ENCODE measurements at places on chromosomes 2 and 18. TPM values are rescaled to one million over a fixed set of nuclear protein-coding genes. Genes with fewer than 3 reads are reported as not detected.

GRCh38 chr2:74554820-74555531 lies 456 bp downstream of the DOK1 start:
- DNase-seq, result no peak

DNA sequence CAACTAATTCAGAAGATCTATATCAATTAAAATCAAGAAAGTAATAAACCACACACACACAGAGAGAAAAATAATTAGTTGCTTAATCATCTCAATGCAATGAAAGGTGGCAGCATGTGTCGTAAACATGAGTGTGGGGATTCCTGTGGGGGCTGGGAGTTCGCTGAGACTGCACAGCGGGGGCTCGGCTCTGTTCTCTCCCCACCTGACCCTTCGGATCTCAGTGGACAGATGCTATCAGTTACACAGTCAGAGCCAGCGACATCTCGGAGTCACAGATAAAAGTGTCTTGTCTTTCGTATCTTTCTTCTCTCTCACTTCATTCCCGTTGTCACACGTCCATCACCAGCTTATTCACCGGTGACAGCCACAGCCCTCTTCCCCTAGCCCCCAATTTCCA lies 37.1 kb downstream of the COLEC12 start:
- no peak for DNase-seq

Gene SGO2
- total RNA-seq, result 4.6 TPM

DNA sequence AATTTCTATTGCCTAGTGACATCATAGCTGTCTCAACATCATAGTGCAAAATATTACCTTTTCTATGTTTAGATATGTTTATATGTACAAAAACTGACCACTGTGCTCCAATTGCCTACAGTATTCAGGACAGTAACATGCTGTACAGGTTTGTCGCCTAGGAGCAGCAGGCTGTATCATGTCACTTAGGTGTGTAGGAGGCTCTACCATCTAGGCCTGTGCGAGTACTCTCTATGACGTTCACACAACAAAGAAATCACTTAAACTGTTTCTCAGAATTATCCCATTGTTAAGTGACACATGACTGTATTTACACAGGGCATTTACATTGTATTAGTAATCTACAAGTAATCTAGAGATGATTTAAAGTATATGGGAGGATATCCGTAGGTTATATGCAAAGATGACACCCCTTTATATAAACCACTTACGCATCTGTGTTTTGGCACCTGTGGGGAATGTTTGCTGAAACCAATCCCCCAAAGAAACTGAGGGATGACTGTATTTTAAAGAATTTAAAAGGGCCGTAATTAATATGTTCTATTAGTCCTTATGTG lies 24.7 kb downstream of the IL1R2 start:
- DNase-seq, result no peak

DNA sequence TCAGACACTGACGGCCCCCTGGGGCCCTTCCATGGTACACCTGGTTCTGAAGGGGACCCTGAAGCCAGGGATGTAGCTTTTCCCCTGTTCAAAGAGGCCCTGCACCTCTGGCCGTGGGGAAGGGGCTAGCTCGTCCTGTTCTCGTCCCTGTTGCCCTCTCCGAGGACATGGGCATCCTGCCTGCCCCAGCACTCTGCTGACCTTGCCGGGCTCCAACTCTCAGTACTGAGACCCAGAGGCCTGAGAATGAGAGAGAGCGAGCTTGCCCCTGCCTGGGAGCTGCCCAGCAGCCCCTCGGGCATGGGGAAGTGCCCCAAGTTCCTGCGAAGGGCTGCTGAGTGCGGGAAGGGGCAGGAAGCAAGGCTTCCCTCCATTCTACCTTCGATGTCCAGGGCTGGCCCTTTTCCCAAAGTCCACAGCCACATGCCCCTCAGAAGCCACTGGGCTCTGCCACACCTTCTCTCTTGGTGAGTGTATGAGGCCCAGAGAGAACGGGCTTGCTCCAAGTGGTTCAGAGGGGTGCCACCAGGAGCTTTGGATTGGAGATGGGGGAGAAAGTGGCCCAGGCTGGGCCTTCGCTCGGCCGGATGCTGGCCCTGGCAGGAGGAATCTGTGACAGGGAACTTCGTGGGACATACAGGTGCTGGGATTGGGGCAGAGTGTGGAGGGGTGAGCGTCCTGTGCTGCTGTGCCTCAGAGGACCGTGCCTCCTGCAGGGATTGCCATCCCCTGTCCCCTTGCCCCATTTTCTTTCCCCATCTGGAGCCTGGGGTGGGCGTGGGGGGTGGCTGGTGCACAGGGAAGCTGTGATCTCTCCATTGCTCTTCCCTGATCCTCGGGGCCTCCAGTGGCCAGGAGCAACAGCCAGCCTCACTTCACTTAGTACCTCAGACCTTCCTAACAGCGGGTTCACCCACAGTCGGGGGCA lies 50.8 kb downstream of the KCNIP3 start:
- no peak for DNase-seq

Gene C1QL2
- 0.15 TPM for total RNA-seq

DNA sequence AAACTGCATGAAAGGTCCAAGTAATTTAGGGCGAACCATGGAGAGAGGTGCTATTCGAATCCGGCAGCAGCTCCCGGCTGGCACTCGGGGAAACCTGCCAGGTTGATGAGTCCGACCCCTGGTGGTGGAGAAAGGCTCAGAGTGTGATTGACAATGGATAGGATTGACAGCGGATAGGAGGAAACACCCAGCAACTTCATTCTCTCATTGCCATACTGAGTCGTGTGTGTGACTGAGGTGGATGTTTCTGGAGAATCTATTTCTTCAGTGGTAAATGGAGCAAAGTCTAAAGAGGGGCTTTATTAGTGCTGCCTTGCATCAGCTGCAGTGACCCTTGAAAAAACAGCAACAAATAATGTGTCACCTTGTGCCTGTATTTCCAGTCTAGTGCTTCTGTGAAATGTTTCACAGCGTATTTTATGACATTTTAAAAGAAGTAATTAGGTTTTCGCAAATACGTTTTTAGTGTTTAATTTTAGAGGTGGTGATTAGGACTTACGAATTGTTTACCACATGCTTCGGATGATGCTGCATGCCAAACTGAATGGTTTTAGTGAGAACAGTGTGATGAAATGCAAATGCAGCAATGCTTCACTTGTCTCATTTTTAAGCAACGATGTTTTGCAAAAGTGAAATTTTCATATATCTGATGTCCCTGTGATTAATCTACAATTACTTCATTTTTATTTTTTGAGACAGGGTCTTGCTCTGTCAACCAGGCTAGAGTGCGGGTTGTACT lies 102.0 kb downstream of the DCDC2C start:
- DNase-seq, result no peak

- DNase-seq, result no peak
These were observed 20.0 kb upstream of the SPATA3 start for GRCh38 chr2:230975927-230976326.

Gene CD302
- 61.0 TPM for total RNA-seq

DNA sequence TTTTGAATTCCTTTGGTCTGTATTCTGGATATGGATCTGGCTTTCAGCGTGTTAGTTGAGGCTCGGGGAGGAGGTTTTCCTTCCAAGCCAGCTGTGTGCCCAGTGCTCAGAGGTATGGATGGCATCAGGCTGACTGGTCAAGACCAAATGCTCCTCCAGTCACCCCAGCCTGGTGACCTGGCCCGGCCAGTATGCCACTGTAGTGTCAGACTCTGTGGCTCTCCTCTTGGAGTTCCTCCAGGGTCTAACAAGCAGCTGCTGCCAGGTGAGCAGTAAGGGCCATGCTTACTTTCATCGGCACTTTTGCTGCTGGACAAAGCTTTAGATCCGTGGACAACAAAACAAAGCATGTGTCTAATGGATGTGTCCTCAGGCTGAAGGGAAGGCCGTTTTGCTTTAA lies 44.1 kb downstream of the CABLES1 start:
- DNase-seq, result no peak

DNA sequence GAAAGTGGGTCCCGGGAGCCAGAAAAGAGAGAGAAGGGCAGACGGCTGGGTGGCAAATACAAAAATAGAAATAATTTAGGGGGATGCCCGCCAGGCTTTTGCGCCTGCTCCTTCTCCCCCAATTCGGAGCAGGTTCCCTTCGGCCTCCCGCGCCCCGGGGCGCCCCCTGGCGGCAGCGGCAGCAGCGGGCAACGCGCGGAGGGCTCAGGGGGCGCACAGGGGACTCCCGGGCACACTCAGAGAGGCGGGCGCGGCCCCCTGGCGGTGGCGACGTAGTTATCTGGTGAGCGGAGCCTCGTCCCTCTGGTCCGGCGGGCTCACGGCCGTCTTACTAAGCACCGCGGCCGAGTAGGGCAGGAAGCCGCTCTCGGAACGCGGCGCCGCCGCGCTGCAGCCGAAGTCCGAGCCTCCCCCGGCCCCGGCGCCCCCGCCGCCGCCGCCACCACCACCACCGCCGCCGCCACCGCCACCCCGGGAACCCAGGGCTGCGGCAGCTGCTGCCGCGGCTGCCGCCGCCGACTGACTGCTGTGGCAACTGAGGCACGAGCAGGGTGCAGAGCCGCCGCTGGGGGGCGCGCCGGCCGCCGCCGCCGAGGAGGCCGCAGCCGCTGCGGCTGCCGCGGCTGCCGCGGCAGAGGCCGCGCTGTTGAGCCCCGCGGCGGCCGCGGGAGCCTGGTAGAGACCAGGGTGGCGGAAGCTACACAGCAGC lies 3.8 kb downstream of the EVX2 start:
- no peak for DNase-seq

Gene SAG
- total RNA-seq, result not detected

DNA sequence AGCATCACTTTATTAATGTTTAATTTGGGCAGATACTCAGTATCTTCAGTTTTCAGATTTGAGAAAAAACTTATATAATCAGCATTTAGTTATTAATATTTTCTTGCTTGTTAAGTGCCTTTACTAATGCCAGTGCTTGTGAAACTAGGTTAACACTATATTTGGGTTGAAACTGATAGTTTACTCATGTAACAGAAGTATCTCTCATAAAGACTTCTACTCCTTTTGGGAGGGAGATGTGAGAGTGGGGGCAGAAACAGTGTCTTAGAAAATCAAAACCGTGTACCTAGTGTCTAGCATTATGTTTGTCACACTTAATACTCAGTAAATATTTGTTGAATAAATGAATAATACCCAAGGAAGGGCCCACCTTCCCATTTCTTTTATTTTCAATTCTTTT lies 129.5 kb downstream of the MSTN start:
- DNase-seq, result no peak

Gene SNX17
- 116 TPM for total RNA-seq

GRCh38 chr2:215755641-215756345 lies 257.6 kb downstream of the MREG start:
- DNase-seq, result no peak

GRCh38 chr2:27076323-27076722 lies 2.1 kb upstream of the EMILIN1 start:
- DNase-seq, result no peak

- no peak for DNase-seq
These were observed 3.5 kb downstream of the TMEM200C start for GRCh38 chr18:5891854-5892215.

Gene IMPA2
- total RNA-seq, result 25.2 TPM

DNA sequence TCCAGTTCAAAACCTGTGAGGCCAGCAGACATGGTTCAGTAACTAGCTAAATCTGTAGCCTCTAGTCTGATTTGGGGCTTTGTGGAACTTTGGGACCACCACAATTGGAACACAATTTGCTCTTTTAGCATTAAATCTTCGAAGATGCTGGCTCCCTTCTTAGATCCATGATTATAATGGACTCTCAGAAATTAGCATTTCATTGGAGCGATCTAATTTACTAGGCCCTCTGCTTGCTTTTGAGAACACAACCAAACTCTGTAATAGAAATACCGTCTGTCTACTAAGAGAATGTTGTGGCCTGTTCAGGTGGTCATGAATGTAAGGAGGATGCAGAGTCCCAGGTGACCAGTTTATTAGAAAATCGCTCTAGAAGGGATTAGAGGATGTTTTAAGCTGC lies 70.2 kb upstream of the LYPD6B start:
- DNase-seq, result no peak

- no peak for DNase-seq
These were observed 17.6 kb downstream of the NEB start for GRCh38 chr2:151716721-151717120.

- no peak for DNase-seq
These were observed 86.9 kb downstream of the RRM2 start for GRCh38 chr2:10209406-10209935.

Gene BMP10
- not detected for total RNA-seq

- no peak for DNase-seq
These were observed 58.7 kb downstream of the GNAL start for GRCh38 chr18:11747731-11748130.

DNA sequence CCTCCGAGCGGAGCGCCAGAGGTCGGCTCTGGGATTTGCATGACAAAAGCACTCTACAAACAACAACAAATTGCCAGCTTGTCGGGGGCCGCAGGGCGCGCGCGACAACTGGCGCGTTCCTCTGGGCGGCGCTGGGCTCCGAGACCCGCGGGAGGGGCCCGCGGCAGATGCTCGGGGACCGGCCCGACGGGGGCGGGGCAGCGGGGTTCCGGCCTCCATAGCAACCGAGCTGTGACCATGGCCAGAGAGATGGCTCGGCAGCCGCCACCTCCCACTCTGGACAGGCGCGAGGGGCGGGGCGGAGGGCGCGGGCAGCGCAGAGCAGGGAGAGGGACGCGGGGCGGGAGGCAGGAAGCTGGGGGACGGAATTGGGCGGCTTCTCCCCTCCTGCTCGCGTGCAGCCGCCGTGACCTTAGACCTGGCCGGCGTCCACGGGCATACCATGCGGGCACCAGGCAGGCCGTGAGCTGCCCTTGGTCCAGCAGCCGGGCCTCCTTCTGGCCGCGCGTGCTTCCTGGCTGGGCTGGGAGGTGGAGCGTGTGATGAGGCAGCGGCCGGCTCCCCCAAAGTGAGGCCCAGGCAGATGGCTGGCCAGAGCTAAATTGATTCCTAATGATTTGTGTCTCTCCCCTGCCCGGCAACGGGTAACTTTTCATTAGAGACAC lies 171.5 kb downstream of the CELF4 start:
- DNase-seq, result no peak

Gene TLX2
- not detected for total RNA-seq

GRCh38 chr2:167575276-167575675 lies 672.1 kb downstream of the STK39 start:
- DNase-seq, result no peak

Gene DNAJC5G
- total RNA-seq, result not detected

- no peak for DNase-seq
These were observed 97.4 kb upstream of the UGP2 start for GRCh38 chr2:63743982-63744966.

- no peak for DNase-seq
These were observed 70.9 kb upstream of the ST6GAL2 start for GRCh38 chr2:106956879-106957278.

DNA sequence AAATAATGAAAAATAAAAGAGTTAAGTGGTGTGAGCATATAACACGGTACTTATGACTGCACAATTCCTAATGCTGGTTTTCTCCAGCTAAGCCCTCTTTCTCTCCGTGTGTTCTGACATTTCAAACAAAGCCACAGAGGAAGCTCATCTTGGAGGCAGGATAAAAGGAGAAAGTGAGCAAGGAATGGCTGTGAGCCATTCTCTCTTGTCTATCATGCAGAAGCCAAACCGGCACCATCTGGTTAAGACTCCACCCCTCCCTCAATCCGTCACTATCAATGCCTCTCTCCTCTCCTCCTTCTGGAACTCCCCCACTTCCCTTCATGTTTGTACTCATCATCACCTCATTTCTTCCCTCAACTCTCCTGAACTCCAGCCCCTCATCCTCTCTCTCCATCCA lies 210.4 kb downstream of the TMEM163 start:
- no peak for DNase-seq
